ENCODE measurements at places on chromosomes 2 and 18.

- peak; percentile 54 for DNase-seq
These were observed 59.2 kb downstream of the LYPD6 start for GRCh38 chr2:149389506-149390167.

DNA sequence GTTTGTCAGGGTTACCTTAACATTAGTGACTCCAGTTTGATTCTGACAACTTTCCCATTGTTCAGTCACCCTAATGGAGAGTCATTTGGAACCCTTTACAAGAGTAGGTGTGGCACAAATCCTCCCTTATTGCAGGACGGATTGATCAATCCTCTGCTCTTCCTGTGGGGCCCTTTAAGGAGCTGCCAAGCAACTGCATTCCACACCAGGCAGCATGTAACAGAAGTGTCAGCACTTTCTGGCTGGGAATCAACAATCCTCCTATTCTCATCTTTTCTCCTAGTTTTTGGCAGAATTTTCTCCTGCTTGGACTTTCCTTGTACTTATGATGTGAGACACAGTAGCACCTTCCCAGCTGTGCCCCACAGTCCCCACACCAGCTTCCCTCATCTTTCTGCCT is 177.8 kb downstream of the ST6GAL2 start:
- no peak for DNase-seq

DNA sequence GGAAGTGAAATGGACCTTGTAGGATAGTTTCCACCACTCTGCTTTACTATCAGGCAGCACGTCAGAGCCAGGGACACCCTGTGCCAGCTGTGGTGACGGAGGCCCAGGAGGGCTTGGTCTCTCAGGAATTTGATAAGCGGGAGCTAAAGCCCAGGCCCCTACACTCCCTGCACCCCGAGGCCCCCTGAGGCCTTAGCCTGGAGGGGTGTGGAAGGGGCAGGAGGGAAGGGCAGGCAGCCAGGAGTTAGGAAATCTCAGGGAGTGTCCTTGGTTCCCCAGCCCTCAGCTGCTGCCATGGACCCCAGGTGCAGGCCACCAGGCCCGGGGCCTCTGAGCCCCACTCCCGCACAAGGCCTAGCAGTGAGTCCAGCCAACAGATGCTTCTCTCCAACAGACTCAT is 38.2 kb downstream of the PDIA6 start:
- no peak for DNase-seq

DNA sequence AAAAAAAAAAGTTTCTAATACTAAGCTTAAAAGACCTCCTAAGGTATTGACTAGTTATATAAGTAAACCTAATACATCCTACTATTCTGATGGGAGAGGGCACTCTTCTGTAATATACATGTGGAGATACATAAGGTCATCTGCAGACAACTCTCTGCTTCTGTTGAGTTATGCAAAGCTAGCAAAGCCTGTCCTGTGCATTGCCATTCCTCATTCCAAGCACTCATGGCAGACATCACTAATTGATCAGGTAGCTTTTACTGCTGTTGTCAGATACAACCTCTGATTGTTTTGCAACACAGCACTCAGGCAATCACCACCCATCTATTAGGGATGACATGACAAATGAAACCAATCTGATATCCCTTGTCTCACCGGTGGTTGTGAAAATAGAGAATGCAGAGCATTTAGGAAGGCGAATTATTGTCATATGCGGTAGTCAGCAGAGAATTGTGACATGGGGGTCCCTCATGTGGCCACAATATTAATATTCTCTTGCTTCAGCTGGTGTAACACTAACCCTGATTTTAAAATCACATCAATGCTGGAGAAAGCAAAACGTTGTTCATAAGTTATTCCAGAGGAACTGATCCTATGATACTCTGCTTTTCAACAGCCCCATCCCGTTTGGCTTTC is 416.5 kb upstream of the GYPC start:
- DNase-seq = no peak

DNA sequence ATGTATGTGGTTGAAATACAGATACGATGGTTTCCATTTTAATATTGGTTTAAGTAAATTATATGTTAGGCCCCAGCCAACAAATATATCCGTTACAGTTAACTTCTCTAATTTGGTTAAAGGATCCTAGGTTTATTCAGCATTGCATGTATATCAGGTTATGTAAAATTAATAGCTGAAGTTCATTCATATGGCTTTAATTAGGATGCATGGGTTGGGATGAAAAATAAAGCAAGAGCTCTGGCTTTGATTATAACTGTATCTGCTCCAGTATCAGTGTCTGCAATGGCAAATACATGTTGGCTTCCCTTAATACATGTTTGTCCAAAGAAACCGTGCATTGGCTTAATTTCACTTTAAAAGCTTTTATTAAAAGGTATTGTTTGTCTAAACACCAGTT is 435.7 kb upstream of the SETBP1 start:
- DNase-seq = no peak

DNA sequence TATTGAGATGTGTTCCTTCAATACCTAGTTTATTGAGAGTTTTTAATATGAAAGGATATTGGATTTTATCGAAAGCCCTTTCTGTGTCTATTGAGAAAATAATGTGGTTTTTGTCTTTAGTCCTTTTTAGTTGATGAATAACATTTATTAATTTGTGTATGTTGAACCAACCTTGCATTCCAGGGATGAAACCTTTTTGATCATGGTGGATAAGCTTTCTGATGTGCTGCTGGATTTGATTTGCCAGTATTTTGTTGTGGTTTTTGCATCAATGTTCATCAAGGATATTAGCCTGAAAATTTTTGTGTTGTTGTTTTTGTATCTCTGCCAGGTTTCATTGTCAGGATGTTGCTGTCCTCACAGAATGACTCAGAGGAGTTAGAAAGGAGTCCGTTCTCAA is 1710.4 kb downstream of the SUCLG1 start:
- DNase-seq = peak; percentile 7

- DNase-seq = no peak
These were observed 108.2 kb downstream of the GALNT1 start for GRCh38 chr18:35689728-35690127.

DNA sequence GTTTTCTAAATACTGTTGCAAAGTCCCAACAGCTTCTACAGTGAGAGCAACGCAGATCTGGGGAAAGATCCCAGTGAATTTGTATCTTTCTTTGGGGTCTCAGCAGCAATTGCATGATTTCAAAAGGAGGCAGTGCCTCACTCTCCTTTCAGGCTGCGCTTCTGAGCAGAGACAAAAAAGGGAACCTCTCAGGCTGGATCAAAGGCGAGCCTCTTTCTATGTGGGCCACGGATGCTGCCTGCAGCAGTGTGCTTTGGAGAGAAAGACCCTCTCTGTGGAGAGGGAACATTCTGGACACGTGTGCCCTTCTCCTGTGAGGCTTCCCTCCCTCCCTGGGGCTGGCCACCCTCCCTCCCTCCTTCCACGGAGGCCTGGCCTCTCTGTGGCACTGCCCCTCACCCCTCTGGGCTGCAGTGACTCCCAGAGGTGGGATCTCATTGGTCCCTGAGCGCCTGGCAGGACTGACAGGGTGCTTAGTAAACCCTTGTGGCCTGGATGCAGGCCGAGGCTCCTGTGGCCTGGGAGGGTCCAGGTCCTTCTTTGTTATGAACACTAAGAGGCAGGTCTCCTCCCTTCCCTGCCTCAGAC is 21.6 kb upstream of the PDIA6 start:
- DNase-seq = peak; percentile 31

- peak; percentile 66 for DNase-seq
These were observed 4.6 kb downstream of the TGIF1 start for GRCh38 chr18:3454365-3455089.

- peak; percentile 62 for DNase-seq
These were observed 80.9 kb upstream of the PKDCC start for GRCh38 chr2:41966920-41967319.

DNA sequence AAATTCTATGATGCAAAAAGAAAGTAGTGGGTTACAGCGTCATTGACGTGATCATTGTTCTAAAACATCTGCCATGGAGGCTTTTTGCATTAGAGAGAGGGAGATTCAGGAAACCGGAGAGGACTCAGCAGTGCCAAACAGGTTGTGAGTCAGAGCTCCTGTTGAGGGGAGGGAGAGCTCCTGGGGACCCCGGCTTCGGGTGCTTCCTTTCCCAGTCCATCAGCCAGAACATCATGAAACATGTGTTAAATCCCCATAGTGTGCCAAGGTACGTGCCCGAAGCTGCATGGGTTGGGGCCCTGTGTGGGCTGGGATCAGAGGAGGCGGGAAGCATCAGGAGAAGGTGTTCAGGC is 791 bp upstream of the CYRIA start:
- DNase-seq = peak; percentile 8

DNA sequence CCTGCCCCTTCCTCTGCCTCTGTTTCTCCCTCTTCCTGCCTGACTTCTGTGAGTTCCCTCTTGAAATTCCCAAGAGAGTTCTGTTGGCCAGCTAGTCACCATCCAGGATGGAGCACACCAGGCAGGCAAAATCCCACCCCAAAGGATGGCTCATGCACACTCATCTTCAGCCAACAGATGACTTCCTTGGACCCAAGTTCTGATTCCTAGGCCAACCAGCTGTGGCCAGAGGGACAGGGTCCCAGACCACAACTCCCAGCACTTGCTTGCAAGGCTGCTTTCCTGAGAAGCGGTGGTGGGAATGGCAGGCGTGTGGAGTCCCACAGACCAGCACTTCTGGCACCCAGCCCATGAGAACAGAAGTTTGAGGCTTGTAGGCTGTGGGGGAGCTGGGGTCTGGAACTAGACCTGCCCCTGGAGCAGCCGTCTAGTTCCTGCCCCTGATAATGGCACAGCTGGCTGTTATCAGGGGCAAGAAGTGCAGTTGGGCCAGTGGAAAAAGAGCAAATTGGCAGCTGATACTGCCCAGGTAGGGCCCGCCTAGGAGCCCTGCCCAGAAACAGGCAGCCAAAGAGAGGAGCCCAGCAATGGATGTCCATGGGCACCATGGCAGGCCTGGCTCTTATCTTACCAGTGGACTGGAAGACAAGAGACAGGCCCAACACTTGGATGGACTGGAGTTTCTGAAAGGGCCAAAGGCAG is 56.7 kb downstream of the CYP26B1 start:
- DNase-seq = no peak

- no peak for DNase-seq
These were observed 20.9 kb upstream of the ANXA4 start for GRCh38 chr2:69721022-69721421.

- DNase-seq = no peak
These were observed 37.1 kb downstream of the BCL2L11 start for GRCh38 chr2:111157798-111158197.

GRCh38 chr2:198173242-198173641 is 368.8 kb downstream of the PLCL1 start:
- DNase-seq = no peak

GRCh38 chr2:190879474-190880377 is 895 bp upstream of the GLS start:
- DNase-seq = peak; percentile 30

DNA sequence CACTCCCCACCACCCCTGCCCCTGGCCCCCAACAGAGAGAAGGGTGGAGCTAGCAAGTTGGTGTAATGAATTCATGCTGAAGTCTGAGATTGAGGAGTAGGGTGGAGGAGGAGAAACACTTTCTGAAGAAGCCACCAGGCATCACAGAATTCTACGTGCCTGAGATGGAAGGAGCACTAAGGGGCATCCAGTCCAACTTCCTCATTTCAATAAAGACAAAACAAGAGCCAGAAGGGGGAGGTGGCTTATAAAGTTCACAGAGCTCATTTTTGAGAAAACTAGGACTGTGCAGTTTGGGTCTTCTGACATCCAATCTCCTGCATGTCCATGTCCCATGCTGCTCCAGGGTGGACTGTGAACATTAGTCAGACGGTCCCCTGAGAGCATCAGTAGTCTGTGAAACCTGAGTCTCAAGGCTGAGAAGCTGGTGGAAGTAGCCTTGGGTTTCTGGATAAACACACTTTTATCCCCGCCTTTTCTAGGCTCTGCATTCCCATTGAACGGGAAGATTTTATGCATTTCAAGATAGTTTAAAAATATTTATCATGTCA is 77.7 kb downstream of the TRIM43 start:
- no peak for DNase-seq

- peak; percentile 65 for DNase-seq
These were observed 54.3 kb downstream of the TMX3 start for GRCh38 chr18:68660354-68661183.

DNA sequence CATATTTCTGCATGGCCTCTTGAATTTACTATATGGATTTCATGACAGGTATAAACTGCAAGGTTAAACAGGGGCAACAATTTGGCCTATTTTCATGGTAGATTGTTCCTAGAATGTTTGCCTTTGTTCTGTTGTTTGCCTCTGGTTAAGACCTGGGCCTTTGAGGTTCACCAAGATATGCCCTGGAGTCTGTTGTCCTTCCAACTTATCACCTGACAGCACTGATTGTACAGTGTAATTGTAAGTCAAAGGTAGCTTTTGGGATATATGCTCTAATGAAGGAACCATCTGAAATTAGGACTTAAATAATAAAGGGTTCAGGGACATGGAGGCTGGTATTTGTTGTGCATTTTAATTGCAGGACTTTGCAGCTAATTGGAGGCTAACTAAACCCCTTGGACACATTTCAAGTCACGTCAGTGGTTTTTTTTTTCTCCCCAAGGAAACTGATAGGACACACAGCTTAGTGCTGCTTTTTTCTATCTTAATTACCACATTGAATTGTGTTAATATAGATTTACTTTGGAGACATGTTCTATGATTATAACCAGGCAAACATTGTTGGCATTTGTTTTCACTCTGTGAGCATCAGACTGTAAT is 771.2 kb upstream of the LINC00305 start:
- DNase-seq = no peak

DNA sequence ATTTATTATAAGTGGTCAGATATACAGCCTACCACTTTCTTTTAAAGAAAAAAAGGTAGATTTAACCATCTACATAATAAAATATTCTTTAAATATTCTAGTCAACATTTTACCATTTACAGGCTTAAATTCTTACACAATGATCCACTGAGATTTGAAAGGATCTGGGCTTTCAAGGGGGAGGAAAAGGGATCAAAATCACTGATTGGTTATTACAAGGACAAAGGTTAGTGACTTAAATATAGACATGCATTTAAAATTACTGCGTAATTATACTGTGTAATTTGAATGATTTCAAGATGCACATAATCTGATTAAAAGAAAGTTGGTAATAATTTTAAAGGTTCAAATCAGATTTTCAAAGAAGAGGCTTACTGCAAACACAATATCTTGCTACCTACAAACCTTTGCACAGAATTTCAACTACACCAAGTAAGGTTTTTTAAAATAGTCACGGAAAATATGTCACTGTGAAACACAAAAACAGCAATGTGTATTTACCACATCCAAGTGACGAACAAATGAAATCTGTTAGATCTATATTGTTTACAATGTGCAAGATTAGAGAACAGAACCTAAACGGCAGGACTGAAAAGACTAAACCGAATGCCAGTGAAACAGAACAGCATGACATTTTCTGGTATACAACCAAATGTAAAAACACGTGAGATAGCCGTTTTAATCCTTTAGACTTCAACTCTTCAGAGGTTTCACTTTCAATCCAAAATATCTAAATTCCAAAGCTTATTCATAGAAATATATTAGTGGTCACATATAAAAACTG is 40.8 kb downstream of the RTN4 start:
- DNase-seq = no peak

- peak; percentile 4 for DNase-seq
These were observed 745.9 kb upstream of the SLC8A1 start for GRCh38 chr2:41197781-41198180.

- DNase-seq = no peak
These were observed 307.5 kb upstream of the SPRED2 start for GRCh38 chr2:65739927-65740326.
